ENCODE measurements at places on chromosomes 13 and 19.
A peak's percentile ranks its signal among the peaks of the same experiment; 100 is the strongest.

GRCh38 chr19:10864538-10864899 lies 6.8 kb upstream of the CARM1 start:
- peaks cover 11% of the 10 kb centered on the region for H3K4me1 ChIP-seq
- H3K4me3 ChIP-seq: no peak overlapping the region
- H3K36me3 ChIP-seq: no peaks in the 10 kb centered on the region
- peak overlapping the region; percentile 32 for H3K27ac ChIP-seq
- DNase-seq: peak; percentile 91

GRCh38 chr13:44307255-44307654 lies 66.4 kb upstream of the SERP2 start:
- no peak for DNase-seq
- no peaks in the 10 kb centered on the region for H3K27me3 ChIP-seq
- H3K36me3 ChIP-seq: no peaks in the 10 kb centered on the region
- H3K4me3 ChIP-seq: no peak overlapping the region
- H3K27ac ChIP-seq: peak overlapping the region; percentile 18

GRCh38 chr19:28874742-28875141 lies 338.2 kb downstream of the UQCRFS1 start:
- no peaks in the 10 kb centered on the region for H3K4me1 ChIP-seq
- no peak overlapping the region for H3K4me3 ChIP-seq
- no peaks in the 10 kb centered on the region for H3K27me3 ChIP-seq

GRCh38 chr13:34863360-34864135 lies 78.5 kb upstream of the NBEA start:
- no peaks in the 10 kb centered on the region for H3K36me3 ChIP-seq
- no peak for DNase-seq
- H3K4me3 ChIP-seq: no peak overlapping the region
- no peaks in the 10 kb centered on the region for H3K4me1 ChIP-seq
- H3K27ac ChIP-seq: no peak overlapping the region
- H3K27me3 ChIP-seq: no peaks in the 10 kb centered on the region

DNA sequence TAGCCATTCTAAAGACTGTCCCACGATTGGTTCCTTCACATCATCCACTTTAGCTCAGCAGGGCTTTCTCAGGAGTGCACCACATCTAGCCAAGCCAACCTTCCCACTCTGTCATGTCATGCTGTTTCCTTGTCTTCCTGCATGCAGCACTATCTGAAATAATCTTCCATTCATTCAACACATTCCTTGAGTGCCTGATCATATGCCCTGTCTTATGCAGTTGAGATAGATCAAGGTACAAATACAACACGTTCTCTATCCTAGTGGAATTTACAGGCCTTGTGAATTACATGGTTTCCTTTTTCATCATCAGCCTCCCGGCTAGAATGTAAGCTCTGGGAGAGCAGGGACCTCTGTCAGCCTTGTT lies 6.8 kb upstream of the MRPS31 start:
- no peaks in the 10 kb centered on the region for H3K27me3 ChIP-seq
- no peak for DNase-seq
- peak overlapping the region; percentile 71 for H3K27ac ChIP-seq
- no peaks in the 10 kb centered on the region for H3K36me3 ChIP-seq
- no peak overlapping the region for H3K4me3 ChIP-seq
- peaks cover 12% of the 10 kb centered on the region for H3K4me1 ChIP-seq

DNA sequence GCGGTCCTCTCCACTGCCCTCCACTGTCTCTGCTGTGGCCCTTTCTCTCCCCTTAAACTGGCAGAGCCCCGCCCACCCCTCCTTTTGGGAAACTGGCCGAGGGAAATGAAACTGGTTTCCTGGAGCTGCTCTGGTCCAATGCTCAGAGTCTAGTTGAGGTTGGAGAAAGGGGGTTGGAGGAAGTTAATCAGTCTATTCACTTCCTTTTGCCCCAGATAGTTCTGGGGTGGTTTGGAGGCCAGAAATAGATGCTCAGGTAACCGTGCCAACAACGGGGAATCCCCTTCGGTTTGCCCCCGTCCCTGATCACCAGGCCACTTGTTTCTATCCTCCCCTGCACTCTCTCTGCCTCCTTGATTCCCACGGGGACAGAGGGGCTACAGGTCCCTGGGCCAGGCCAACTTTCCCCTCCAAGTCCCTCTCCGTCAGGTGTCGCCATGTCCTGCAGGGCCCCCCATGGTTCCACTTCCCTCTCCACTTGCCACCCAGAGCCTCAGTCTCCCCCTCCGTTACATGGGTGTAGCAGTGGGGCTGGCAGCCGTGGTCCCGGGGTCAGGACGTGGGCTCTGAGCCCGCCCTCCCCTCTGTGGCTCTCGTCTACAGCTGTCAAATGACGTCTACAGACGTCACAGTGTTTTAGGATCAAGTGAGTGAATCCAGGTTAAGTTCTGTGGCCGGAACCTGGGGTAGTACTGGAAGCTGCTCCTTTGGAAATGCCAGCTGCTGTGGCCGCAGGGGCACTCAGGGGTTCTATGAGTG lies at the start of gene IL4I1:
IL4I1 (minus strand) TSS at position 25 of the 759 bp plus-strand sequence. CDS start 727 bp downstream, outside the sequence.
- no peaks in the 10 kb centered on the region for H3K36me3 ChIP-seq
- peaks cover 20% of the 10 kb centered on the region for H3K4me1 ChIP-seq
- no peak within 1 kb of the TSS for H3K4me3 ChIP-seq
- no peaks in the 10 kb centered on the region for H3K27me3 ChIP-seq
- peak within 1 kb of the TSS; percentile 36 for H3K27ac ChIP-seq

DNA sequence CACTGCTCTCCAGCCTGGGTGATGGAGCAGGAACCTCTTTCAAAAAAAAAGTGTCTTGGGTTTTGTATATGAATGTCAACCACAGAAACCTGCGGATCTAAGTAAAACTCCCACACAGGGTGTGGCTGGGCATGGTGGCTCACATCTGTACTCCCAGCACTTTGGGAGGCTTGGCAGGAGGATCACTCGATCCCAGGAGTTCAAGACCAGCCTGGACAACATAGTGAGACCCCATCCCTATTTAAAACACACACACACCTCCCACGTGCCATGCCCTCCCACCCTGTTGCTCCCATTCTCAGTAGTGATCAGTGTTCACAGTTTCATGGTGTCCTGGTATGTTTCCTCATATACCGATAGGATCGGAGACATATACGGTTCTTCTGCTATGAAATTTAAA lies 9.2 kb downstream of the TMED1 start:
- no peak overlapping the region for H3K27ac ChIP-seq
- no peaks in the 10 kb centered on the region for H3K27me3 ChIP-seq
- DNase-seq: no peak
- peaks cover 98% of the 10 kb centered on the region for H3K36me3 ChIP-seq
- H3K4me1 ChIP-seq: no peaks in the 10 kb centered on the region

DNA sequence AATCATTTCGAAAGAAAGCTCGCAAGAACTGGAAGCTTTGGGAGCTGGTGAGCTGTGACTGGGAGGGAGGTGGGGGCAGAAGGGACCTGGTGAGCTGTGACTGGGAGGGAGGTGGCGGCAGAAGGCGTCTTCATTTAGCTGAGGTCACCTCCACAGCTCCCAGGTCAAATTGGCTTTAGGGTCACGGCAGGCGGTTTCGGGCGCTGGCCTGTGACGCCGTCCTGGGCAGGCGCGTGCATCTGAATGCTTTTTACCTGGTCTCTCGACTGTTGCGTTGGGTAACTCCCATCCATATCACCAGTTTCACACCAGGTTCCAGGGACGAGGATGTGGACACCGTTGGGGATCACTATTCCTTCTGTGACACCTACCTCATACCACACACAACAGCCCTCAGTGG lies 29.2 kb downstream of the C2CD4C start:
- no peaks in the 10 kb centered on the region for H3K36me3 ChIP-seq
- no peak overlapping the region for H3K4me3 ChIP-seq
- DNase-seq: no peak
- no peak overlapping the region for H3K27ac ChIP-seq
- H3K27me3 ChIP-seq: peaks cover 12% of the 10 kb centered on the region

GRCh38 chr19:38191747-38192146 lies 32.3 kb downstream of the DPF1 start:
- H3K27ac ChIP-seq: no peak overlapping the region
- no peaks in the 10 kb centered on the region for H3K36me3 ChIP-seq
- no peak for DNase-seq
- no peaks in the 10 kb centered on the region for H3K27me3 ChIP-seq

GRCh38 chr19:58510084-58510862 lies 1.5 kb downstream of the SLC27A5 start:
- H3K27me3 ChIP-seq: no peaks in the 10 kb centered on the region
- peaks cover 15% of the 10 kb centered on the region for H3K4me1 ChIP-seq
- no peak overlapping the region for H3K27ac ChIP-seq
- no peak overlapping the region for H3K4me3 ChIP-seq
- no peak for DNase-seq
- H3K36me3 ChIP-seq: no peaks in the 10 kb centered on the region

DNA sequence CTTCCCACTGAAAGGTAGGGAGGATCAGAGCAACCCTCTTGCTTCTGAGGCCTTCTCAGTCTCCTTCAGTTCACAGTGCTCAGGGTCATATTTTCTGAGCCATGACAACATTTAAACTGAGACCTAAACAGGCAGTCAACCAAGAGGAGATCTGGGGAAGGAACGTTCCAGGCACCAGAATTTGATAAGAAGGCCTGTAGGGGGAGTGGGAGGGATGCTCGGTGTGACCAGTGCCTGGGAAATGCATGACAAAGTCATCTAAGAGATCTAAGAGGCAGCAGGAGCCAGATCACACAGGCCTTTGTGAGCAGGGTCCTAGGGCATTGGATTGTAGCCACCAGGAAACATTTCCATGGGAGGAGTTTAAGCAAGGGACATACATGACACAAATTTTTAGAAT lies 71.6 kb downstream of the SHISA2 start:
- no peak overlapping the region for H3K4me3 ChIP-seq
- no peak overlapping the region for H3K27ac ChIP-seq
- H3K4me1 ChIP-seq: no peaks in the 10 kb centered on the region
- no peaks in the 10 kb centered on the region for H3K36me3 ChIP-seq
- DNase-seq: no peak
- H3K27me3 ChIP-seq: no peaks in the 10 kb centered on the region

DNA sequence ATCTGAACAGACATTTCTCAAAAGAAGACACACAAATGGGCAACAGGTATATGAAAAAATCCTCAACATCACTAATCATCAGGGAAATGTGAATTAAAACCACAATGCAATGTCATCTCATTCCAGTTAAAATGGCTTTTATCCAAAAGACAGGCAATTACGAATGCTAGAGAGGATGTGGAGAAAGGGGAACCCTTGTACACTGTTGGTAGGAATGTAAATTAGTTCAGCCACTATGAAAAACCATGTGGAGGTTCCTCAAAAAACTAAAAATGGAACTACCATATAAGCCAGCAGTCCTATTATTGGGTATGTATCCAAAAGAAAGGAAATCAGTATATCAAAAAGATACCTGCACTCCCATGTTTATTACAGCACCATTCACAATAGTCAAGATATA lies 24.7 kb upstream of the ZC3H13 start:
- DNase-seq: no peak
- H3K4me1 ChIP-seq: no peaks in the 10 kb centered on the region
- H3K36me3 ChIP-seq: no peaks in the 10 kb centered on the region
- no peak overlapping the region for H3K4me3 ChIP-seq
- no peak overlapping the region for H3K27ac ChIP-seq

GRCh38 chr13:106568299-106569003 lies 514 bp upstream of the ARGLU1 start:
- DNase-seq: no peak
- H3K36me3 ChIP-seq: no peaks in the 10 kb centered on the region
- no peak overlapping the region for H3K27ac ChIP-seq
- peak overlapping the region; percentile 85 for H3K4me3 ChIP-seq
- peaks cover 24% of the 10 kb centered on the region for H3K4me1 ChIP-seq

GRCh38 chr19:55753401-55753800 lies 5.5 kb upstream of the RFPL4A start:
- H3K4me3 ChIP-seq: no peak overlapping the region
- no peaks in the 10 kb centered on the region for H3K4me1 ChIP-seq
- no peak overlapping the region for H3K27ac ChIP-seq
- no peaks in the 10 kb centered on the region for H3K27me3 ChIP-seq

DNA sequence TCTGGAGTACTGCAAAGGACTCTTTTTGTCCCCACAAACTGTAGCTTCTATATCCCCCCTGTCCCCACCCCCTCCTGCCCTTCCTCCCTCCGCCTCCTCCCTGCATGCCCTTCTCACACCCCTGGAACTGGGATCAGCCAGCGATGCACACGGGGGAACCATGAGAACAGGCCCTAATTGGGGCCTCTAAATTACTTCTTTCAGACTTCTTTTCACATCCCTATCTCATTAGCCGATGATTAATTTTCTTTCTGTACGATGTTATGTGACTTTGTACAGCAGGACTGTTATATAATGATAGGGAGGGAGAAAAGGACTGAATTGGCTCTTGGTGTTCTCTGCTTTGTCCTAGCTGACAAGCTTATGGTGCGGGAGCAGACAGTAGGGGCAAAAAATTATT lies 347.5 kb downstream of the DNAJC15 start:
- H3K36me3 ChIP-seq: no peaks in the 10 kb centered on the region
- H3K4me1 ChIP-seq: peaks cover 9% of the 10 kb centered on the region
- DNase-seq: no peak
- H3K4me3 ChIP-seq: no peak overlapping the region
- H3K27me3 ChIP-seq: no peaks in the 10 kb centered on the region

DNA sequence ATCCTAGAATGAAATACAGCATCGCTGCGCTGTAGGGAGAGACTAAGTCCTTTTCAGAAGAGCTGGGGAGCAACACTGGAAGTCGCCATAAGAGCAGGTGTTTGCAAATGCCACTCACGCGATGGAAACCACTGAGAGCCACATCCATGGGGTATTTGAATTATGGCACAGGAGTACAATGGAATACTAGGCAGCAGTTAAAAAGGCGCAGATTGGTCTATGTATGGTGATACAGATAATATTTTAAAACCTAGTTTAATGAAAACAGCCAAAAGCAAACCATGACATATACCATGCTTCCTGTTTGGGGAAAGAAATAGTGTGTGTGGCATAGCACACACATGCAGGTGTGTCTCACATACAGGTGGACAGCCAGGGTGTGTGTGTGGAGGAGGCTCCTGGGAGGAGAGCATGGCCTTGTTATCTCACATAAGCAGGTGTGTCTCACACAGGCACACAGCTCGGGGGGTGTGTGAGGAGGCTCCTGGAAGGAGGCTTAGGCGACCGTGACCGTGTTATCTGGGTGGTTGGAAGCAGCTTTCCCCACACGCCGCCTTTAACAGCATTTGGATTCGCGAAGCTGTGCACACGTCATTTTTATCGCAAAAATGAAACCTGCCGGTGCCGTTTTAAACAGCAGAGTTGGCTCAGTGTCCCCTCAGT lies 33.6 kb downstream of the ADPRHL1 start:
- no peaks in the 10 kb centered on the region for H3K36me3 ChIP-seq
- no peak overlapping the region for H3K27ac ChIP-seq
- no peak for DNase-seq
- H3K4me1 ChIP-seq: no peaks in the 10 kb centered on the region
- H3K27me3 ChIP-seq: peaks cover 11% of the 10 kb centered on the region
- H3K4me3 ChIP-seq: no peak overlapping the region

DNA sequence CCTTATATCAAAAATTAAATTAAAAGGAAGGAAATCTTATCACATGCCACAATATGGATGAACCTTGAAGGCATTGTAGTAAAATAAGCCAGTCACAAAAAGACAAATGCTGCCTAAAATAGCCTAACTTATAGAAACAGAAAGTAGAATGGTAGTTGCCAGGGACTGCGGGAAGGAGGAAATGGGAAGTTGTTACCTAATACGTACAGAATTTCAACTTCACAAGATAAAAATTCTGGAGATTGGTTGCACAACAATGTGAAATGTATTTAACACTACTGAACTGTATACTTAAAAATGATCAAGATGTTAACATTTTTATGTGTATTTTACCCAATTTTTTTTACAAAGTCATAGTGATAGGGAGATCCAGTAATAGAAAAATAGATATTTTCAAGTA lies 10.2 kb upstream of the N4BP2L2 start:
- no peaks in the 10 kb centered on the region for H3K4me1 ChIP-seq
- H3K36me3 ChIP-seq: no peaks in the 10 kb centered on the region
- H3K27ac ChIP-seq: peak overlapping the region; percentile 18
- H3K4me3 ChIP-seq: no peak overlapping the region
- no peaks in the 10 kb centered on the region for H3K27me3 ChIP-seq

- DNase-seq: no peak
- no peaks in the 10 kb centered on the region for H3K27me3 ChIP-seq
- peaks cover 15% of the 10 kb centered on the region for H3K4me1 ChIP-seq
Observed at GRCh38 chr13:27405546-27406134, 18.8 kb upstream of the GTF3A start.
